ENCODE measurements at places on chromosomes 7 and 10.

- DNase-seq = no peak
Observed at GRCh38 chr7:150852371-150852905, at the start of gene AOC1. AOC1 (plus strand) TSS chr7:150852517; CDS start chr7:150856471, 3,954 bp downstream.

- no peak for DNase-seq
Observed at GRCh38 chr10:70906031-70906783, 17.8 kb upstream of the PCBD1 start.

DNA sequence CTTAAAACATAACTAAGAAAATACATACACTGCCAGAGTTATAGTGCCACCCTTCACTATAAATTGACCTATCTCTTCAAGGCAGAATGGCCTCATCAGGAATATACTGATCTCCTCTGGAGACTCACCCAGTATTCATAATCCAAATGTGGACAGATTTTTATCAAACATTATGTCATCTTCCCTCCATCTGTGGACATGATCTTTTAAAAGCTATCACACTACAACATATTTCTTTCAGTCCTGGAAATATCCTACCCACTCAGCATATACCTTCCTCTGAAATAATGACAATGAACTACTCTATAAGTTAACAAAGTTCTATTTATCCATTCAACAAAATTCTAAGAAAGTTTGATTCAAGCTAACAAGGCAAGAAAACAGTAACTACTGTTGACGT, 3.2 kb downstream of the ZNF800 start:
- no peak for DNase-seq

DNA sequence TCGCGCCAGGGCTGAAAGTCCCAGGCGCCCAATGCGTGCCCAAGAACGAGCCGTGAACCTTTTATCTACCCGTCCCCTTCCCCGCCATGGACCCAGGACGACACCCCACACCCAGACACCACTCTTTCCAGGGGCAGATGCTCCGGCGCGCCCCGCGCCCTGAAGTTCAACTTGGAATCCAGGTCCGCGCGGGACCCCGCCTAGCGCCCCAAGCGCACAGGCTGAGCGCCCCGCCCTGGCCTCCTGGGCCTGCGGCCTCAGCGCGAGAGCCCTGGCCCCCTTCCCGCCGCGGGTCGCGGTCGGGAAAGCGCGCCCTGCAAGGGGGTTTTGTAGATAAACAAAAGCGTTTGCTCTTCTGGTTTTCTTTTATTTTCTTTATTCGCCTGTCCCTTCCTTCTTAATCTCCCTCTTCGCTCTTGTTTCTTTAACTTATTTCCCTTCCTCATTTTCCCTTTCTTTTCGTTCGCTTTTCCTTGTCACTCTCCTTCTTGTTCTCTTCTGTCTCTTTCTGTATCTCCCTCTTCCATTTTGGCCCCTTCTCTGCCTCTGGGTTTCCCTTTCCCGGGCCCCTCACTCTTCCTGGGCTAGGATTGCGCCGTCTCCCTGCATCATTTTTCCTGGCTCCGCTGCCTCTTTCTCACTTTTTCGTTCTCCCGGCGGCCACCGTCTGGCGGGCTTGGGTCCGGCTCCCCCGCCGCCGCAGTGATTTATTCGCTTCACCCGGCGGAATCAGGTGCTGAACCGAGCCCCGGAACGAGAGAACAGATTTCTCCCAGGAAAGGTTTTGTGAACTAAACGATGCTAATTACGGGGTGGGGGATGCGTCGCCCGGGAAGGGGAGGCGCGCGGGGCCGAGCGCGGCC, 15.3 kb upstream of the PAX2 start:
- no peak for DNase-seq

DNA sequence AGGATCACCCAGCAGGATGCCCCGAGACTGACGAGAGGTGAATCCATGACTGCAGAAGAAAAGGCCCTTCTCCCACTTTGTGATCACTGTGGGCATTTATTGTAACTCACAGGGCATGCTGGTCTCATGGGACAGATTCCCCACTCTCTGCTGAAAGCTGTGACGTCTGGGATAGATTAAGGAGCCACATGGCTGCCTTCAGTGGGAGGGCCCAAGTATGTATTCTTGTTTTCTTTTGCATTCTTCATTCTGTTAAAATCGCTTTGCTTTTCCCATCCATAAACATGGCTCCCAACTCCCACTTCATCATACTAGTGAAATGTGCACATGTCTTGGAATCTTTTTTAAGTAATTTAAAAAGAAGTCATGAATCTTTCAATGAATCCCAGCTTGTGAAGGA, 67.2 kb downstream of the FAM107B start:
- DNase-seq = no peak

DNA sequence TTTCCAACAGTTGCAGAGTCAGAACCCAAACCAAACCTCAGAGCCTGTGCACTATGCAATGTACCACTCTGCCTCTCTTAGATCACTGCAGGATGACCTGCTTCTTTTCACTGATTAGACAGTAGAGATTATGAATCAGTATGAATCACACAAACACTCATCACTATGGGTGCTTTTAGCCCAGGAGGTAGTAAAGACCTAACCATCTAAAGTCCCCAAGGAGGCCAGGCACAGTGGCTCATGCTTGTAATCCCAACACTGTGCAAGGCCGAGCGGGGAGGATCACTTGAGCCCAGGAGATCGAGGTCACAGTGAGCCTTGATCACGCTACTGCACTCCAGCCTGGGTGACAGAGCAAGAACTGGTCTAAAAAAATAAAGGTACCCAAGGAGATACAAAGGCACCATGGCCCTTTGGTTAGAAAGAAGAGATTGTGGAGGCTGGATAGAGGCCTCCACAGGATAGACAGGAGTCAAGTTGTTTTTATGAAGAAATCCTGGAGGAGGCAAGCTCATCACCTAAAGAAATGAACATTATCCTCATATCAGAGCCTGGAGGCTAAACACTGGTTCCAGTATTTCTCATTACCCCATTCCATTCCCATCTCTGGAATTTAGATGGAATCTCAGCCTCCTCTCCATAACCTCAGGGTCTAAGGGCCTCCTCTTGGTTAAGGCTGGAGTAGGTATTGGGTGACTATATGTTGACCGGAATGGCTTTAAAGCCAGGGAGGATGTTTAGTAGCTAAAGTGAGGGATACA, 12.9 kb downstream of the SEC31B start:
- DNase-seq = no peak

DNA sequence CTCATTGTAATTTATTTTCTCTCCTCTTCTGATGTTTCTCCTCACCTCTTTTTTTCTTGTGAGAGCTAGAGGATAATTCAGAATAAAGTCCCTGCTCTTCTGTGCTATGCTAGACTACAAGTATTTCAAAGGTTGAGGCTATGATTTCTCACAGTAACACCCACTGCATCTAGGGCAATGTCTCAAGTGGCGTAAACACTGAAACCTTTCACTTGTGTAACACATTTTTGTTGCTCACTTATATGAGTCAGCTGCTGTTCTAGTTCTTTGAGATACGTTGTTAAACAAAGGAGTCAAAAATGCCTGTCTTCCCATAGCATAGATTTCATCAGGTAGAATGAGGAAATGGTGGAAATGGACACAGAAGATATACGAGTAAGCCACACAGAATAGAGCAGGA, 305.1 kb upstream of the PITRM1 start:
- no peak for DNase-seq

- no peak for DNase-seq
Observed at GRCh38 chr7:6027806-6028365, 3.3 kb upstream of the ANKRD61 start.

GRCh38 chr7:22344655-22345054, 12.3 kb downstream of the RAPGEF5 start:
- no peak for DNase-seq

- DNase-seq = peak; percentile 7
Observed at GRCh38 chr10:11424456-11425295, 186.8 kb downstream of the USP6NL start.

- DNase-seq = no peak
Observed at GRCh38 chr7:55063633-55064032, 44.8 kb downstream of the EGFR start.

DNA sequence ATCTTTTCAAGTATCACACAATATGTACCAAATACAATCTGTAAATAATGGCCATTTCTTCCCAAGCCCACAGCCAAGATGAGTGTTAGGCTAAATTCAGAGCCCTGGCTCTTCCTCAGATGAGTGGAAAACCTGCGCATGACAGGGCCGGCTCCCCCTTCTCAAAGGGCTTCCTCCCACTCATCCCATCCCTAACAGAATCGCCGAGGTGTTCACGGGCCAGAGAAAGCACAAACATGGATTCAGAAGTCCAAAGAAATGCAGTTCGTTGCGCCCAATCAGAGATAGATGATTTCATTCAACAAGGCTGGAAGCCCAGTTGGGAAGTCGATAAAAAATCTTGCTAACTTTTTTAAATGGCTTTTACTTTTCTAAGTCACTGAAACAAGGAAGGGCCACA, 121.8 kb downstream of the UBE2H start:
- DNase-seq = no peak

DNA sequence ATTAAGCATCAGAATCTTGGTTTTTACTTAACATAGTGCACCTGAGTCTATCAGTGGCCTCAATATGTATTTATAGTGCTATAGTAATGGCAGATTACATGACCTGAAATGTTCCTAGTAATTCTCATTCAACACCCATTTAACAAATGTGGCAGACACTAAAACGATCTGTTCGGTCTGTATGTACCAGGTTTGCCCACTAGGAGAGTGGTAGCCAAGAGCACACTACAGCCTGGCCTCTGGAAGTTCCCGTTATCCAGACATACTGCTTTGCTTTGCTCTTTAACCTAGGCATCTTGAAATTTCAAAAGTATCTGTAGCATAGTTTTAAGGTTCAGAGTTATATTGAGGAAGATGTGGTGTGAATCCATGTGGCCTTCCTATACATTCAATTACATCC, 395.7 kb upstream of the NRG3 start:
- no peak for DNase-seq

GRCh38 chr7:106289848-106290247, 5.1 kb upstream of the NAMPT start:
- no peak for DNase-seq

DNA sequence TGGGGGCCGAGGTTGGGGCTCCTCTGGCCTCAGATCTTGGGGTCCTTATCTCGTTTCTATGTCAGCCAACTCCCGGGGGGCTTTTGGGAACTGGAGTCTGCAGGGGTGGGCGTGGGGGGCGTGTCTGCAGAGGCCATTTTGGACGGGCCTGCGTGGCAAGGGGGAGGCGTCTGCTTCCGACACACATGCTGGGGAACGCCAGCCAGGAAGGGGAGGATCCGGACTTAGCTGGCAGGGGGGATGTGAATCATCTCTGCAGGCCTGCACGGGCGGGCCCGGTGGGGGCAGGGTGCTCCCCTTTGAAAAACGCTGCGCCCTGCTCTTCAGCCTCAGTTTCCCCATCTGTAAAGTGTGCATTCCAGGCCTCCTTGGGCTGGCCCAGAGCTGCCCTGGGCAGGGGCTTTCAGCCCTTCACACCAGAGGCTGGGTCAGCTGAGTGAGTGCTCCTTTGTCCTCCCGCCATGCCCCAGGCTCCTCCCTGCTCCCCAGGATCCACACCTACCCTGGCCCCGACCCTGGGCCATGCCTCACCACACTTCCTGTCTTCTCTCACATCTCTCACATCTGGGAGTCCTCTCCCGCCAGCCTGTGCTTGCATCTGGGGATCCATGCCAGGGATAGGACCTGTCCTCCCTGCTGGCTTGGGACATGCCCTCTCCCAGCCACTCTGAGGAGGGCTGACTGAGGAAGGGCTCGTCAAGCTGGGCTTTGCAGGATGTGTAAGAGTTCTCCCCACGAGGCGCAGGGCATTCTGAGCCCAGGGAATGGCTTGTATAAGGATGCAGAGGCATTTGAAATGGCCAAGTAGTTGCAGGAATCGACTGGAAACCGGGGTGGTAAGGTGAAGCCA, 172.6 kb upstream of the TNRC18 start:
- peak; percentile 78 for DNase-seq

GRCh38 chr7:81692146-81692905, 77.5 kb downstream of the HGF start:
- DNase-seq = peak; percentile 72

DNA sequence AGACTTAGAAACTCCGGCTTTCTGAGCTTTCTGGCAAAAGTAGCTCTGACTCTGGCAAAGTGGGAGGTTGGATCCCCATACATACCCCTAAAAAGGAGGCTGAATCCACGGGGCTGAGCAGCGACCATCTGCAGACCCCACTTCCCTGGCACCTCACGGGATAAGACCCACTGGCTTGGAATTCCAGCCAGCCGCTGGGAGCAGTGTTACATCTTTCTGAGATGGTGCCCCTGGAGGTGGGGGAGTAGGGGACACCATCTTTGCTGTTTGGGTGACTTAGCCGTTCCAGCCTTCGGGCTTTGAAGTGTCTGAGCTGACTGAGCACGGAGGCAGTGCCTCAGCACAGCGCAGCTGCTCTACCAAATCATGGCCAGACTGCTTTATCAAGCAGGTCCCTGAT, 45.0 kb upstream of the GRM3 start:
- no peak for DNase-seq

GRCh38 chr7:1567049-1567771, 2.6 kb downstream of the PSMG3 start:
- DNase-seq = no peak

GRCh38 chr10:9051328-9051974, 997.0 kb downstream of the GATA3 start:
- DNase-seq = no peak

- no peak for DNase-seq
Observed at GRCh38 chr10:35387768-35388167, 51.5 kb downstream of the CCNY start.

- no peak for DNase-seq
Observed at GRCh38 chr10:48818861-48819520, 120.6 kb downstream of the LRRC18 start.

GRCh38 chr7:100220586-100221230, 959 bp downstream of the PVRIG start:
- DNase-seq = no peak

- DNase-seq = no peak
Observed at GRCh38 chr10:94890264-94891022, 48.0 kb upstream of the CYP2C9 start.

GRCh38 chr10:114678336-114678735, 20.3 kb upstream of the ABLIM1 start:
- DNase-seq = no peak

DNA sequence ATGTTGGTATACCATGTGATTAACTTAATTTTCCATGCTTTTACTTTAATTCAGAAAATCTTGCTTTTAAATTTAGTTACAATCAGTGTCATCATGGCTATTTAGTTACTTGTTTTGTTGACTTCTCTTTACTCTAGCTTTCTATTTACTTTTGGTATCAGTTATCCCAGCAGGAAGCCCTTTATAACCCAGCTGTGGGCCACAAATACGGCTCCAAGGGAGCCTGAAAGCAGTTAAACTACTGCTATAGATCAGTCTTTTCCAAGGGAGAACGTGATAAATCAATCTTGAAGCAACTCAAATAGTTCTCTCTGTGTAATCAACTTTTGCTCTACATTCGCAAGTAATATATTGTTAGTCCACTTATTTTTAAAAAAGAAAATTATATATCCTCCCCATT, 287.4 kb downstream of the CACNA2D1 start:
- DNase-seq = no peak

- no peak for DNase-seq
Observed at GRCh38 chr10:8636371-8636770, 581.9 kb downstream of the GATA3 start.
